Stimulated activated CD4-positive, alpha-beta T cell treated with anti-CD3 and anti-CD28 coated beads, TNF-alpha, amount 100 ng/mL, for 24 hours (primary cell): ENCODE measurements at places on chromosomes 6 and 20.

DNA sequence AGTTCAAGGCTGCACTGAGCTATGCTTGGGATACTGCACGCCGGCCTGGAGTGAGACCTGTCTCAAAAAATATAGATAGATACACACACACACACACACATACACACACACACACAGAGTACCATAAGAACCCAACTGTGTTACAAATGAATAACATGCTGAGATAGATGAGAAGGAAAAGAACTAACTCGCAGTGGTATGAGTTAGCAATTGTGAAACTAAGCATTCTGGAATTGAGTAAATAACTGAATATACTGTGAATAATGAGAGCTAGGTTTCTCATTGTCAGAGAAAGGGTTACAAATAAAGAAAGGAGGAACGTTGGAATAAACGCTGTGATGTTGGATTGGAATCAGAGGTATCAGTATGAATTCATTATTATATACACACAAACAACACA, 14.6 kb upstream of the FAXC start:
- no peak for DNase-seq

DNA sequence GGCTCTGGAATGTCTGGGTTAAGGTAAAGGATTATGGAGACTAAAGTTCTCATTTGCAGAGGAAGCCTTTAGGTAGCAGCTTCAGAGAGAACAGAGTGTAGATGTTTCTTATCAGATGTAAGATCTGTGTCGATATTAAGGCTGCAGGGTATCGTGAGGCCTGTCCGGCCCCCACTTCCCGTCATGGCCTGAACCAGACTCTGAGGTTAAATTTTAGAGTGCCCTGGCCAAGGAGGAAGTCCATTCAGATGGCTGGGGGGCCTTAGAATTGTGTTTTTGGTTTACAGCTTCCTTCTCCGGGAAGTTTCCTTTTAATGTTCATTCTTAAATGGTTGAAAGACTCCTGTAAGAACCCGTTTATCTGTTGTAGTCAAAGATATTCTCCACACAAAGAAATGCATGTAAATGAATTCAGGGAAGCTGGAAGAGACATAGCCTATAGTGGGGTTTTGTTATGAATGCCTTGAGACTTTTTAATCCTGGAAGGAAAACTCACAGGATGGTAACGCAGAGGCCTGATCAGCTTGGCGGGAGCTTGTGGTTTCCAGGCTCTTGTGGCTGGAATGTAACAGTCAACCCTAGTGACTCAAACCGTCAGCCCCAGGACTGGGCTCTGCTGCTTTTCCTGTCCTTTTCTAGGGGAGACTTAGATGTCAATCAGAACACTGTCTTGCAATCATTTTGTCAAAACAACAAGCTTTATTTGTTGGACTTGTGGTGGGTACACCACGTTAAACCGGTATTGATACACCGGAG, 34.7 kb downstream of the KIF25 start:
- no peak for DNase-seq

- DNase-seq: no peak
Measured at GRCh38 chr6:170051229-170052172, 239.4 kb downstream of the DLL1 start.

DNA sequence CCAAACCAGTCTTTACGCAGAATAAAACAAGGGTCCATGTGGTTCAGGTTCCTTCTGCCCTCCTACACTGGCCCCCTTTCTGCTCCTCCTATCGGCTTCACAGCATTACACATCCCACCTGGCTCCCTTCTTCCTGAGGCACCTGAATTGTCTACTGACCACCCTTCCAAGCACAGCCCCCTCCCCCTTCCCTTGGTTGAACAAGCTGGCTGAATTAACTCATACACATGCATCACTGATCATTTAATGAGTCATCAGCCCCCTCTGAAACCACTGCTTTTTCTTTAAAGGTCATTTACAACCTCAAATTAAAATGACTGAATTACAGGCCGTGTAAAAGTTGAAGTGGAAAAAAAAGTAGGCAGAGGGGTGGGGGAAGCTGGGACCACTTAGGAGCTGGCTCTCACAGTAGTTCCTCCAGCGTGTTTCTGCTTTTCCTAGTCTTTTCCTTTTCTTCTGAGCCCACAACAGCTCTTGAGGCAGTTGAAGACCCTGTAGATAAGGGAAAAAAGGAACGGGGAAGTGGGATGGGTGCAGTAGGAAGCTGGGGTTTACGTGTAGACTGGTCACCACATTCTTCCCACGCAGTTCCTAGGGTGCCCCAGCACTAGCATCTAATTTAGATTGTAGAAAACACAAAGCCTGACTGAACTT, 67.6 kb downstream of the FYN start:
- peak; percentile 51 for DNase-seq

DNA sequence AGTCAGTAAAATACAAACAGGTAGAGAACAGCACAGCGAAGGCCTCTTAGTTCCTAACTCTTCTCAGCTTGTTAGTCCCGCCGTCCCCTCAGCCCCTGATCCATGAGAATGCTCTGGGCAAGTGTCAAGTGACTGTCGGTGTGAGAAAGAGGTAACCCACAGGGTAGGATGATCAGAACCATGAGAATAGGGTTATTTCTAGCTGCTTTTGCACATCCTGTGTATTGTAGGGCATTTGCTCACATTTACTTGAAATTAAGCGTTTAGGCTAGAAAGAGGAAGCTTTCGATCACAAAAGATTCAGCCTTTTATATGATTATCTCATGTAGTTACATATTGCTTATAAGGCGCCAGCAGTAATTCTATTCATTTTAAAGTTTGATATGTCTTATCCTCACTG, 103.0 kb upstream of the PDE10A start:
- DNase-seq: no peak

DNA sequence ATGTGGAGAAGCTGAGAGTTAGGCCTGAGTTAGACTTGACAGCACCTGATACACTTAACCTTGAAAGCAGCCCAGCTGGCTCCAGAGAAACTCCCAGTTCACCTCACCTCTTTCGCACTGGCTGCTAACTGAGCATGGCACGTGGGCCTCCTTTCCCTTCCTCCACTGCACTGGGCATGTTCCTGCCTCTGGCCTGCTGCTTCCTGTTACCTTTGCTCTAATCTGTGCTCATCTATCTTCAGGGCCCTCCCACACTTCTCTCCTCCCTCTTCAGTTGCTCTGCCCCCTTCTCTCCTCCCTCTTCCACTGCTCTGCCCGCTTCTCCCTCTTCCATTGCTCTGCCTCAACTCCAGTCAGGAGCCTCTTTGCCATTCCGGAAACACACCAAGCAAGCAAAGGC, 13.7 kb upstream of the UBE2V1 start:
- DNase-seq: no peak

DNA sequence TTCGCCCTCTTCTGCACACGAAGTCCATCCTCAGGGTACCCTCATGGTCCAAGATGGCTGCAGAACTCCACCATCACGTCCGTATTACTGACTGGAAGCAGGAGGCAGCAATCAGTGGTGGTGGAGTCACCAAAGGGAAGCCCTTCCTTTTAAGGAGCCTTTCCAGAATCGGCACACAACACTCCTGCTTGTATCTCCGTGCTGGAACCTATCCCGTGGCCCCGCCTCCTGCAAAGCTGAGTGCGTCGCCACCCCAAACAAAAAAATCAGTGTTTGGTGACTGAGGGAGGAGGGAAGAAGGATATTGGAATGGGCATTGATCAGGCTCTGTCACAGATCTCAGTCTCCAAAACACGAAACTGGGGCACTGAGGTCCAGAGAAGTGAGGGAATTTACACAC, 5.8 kb upstream of the CCN5 start:
- DNase-seq: no peak

- no peak for DNase-seq
Measured at GRCh38 chr20:47854687-47855212, 69.5 kb upstream of the SULF2 start.

DNA sequence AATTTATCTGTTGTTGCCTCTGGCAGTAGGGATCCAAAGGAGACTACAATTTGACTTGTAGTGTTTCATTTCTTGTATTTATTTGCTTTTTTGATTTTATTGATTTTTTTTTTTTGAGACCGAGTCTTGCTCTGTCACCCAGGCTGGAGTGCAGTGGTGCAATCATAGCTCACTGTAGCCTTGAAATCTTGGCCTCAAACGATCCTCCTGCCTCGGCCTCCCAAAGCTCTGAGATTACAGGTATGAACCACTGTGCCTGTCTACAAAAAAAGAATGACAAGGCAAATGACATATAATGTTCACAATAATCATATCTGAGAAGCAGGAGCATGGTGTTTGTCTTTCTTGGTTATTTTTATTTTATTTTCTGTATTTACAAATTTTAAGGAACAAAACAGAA, 117.6 kb upstream of the RNF24 start:
- no peak for DNase-seq

DNA sequence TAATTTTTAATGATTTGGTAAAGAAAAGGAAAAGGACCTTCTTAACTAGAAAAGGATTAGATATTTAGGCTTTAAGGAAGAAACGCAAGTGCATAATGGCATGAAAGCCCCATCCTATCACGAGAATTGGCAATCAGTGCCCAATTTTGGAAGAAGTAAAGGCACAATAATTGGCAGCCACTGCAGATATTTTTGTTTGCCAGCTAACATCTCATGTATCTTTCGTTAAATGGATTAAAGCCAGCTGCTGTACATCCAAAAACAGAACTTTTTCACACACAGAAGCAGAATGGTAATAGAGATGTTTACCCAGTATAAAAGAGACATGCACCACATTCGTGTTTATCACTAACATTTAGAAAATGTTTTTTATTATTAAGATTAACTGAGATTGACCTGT, 180.3 kb downstream of the C6orf118 start:
- DNase-seq: no peak

GRCh38 chr6:125918230-125918629, 38.3 kb upstream of the HINT3 start:
- DNase-seq: no peak

DNA sequence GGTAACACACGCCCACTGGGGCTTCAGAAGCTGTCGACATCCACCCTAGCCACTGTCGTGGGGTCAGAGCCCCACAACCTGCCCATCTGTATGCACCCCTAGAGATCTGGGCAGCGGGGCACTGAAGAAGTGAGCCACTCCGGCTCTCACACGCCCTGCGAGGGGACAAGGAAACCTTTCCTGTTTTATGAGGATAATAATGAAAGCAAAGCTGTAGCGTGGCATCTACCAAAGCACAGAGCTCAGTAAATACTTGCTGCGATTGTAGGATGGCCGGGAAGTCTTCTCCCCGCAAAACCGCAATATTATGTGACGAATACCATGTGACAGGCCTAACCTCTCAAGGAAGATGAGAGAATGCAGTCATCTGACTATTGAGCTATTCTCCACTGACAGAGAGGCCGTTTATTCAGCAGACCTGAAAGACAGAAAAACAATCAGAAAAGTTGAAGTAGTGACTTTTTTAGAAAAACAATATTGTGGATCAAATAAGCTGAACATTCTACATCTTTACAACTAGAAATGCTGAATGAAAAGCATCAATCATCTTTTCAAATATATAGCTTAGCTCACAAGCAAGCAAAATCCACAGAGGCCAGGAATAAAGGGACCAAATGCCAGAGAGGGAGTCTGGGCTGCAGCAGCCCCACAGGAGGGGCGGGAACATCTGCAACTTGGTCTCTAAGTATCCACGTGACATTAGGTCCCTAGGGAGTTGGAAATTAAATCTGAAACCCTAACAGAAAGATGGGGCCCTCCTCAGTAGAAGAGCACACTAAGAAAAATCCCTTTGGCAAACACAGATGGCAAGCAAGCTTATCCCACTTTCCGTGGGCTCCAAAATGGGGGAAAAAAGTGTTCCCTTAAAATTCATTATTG, 207.8 kb downstream of the TTLL2 start:
- no peak for DNase-seq

GRCh38 chr6:64000818-64001491, 365.4 kb downstream of the PHF3 start:
- DNase-seq: no peak

GRCh38 chr20:59777331-59777725, 156.1 kb downstream of the SYCP2 start:
- DNase-seq: no peak

GRCh38 chr6:107653861-107654394, 164.0 kb downstream of the SOBP start:
- DNase-seq: no peak

DNA sequence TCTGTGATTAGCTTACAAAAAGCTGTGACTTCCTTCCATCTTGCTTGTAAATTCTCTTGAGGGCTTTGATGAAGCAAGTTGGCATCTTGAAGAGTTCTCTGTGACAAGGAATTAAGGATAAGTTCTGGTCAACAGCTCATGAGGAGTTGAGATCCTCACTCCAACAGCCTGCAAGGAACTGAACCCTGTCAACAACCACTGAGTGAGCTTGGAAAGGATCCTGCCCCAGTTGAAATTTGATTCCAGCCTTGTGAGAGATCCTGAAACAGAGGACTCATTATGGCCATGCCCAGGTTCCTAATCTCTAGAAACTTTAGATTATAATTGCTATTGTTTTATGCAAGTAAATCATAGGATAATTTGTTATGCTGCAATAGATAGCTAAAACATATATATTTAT, 133.7 kb downstream of the PTCHD4 start:
- no peak for DNase-seq

DNA sequence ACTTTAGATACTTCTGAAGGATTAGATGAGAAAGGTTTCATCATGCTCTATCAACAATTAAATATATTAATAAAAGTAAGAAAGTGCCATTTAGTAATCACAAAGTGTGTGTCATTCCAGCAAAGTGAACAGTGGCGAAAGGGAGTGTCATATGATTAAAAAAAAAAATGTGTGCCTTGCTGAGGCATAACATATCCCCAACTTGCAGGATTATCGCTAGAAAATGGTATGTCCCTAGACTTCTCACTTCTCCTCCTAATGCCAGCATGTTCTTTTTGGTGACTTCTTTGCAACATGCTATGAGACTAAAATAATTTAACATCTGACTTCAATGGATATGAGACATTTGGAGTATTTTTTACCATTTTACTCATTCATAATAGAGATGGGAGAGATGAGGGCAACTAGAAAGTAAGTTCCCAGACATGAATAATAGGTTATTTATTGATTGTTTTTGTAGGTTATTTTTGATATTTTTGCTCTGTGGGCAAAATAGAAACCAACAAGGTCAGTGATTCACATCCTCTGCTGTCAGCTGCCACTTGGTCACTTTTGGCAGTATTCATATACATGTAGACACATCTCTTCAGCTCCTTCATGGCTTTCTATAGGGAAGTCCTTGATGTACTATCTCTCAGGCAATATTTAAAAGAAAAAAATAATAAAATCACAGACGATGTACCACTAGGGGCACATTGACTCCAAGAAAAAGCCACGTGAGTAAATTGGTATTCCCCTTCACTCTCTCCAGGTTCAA, 370.1 kb downstream of the BMP2 start:
- DNase-seq: no peak

DNA sequence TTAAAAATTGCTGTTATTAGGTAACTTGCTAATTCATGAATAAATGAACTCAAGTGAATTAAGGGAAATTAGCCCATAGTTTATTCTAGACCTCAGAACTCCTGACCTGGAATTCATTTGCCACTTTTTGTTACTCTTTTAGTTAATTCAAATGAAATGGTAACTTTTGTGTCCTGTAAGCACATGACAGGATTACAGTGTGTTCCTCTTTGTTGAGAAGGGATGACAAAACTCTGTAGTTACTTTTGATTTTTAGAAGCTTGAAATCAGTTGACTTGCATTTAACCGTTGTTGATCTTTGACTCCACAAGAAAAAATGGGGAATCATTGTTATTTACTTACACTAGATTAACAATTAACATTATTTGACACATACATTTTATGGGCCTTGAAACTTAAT, 6.2 kb downstream of the SLC9A8 start:
- no peak for DNase-seq

GRCh38 chr6:55918639-55919038, 43.2 kb upstream of the BMP5 start:
- DNase-seq: no peak

- DNase-seq: no peak
Measured at GRCh38 chr6:125002406-125002741, 40.1 kb downstream of the RNF217 start.
